ENCODE measurements at places on chromosomes 7 and 10. TPM values are rescaled to one million over a fixed set of nuclear protein-coding genes. Genes with fewer than 3 reads are reported as not detected.

Gene MMP21
- 0.05 TPM for total RNA-seq

Gene MKI67
- total RNA-seq, result 85.4 TPM

Gene AKR1C8
- not detected for total RNA-seq

Gene COL26A1
- total RNA-seq, result 0.12 TPM

Gene C10orf67
- 0.05 TPM for total RNA-seq

Gene TEX36
- total RNA-seq, result 0.10 TPM

Gene ZCCHC24
- 18.2 TPM for total RNA-seq

Gene IFIT1
- total RNA-seq, result 788 TPM

Gene STK31
- total RNA-seq, result not detected

Gene ITGB8
- total RNA-seq, result 18.4 TPM

Gene ACTL6B
- not detected for total RNA-seq

Gene LIPK
- total RNA-seq, result not detected

Gene MGAM2
- total RNA-seq, result not detected

Gene SEMA3A
- 20.1 TPM for total RNA-seq

Gene MKX
- 0.64 TPM for total RNA-seq

Gene DNAH11
- 1.5 TPM for total RNA-seq

Gene TMEM130
- 0.37 TPM for total RNA-seq

Gene VWDE
- total RNA-seq, result 4.4 TPM

Gene ENTPD7
- total RNA-seq, result 10.0 TPM

Gene RPEL1
- 0.12 TPM for total RNA-seq

Gene DGKB
- total RNA-seq, result not detected

Gene AKR1C2
- 0.49 TPM for total RNA-seq

Gene AGR3
- total RNA-seq, result not detected

Gene FGL2
- total RNA-seq, result 0.34 TPM

Gene NPSR1
- not detected for total RNA-seq

Gene MYL10
- not detected for total RNA-seq

Gene HECW1
- total RNA-seq, result 15.6 TPM

Gene H2AZ2
- total RNA-seq, result 502 TPM

Gene ATOH7
- 0.07 TPM for total RNA-seq

Gene CTAGE6
- not detected for total RNA-seq

Gene ADAMTS14
- 1.2 TPM for total RNA-seq

Gene IGF2BP3
- 50.6 TPM for total RNA-seq

Gene PRDX3
- total RNA-seq, result 357 TPM

Gene GIMAP7
- not detected for total RNA-seq

Gene SLC18A3
- not detected for total RNA-seq

Gene UPK3B
- not detected for total RNA-seq

Gene CHAT
- not detected for total RNA-seq

Gene SEPHS1
- total RNA-seq, result 17.7 TPM

Gene CTBP2
- total RNA-seq, result 55.5 TPM

Gene GJD4
- total RNA-seq, result not detected

Gene MGMT
- total RNA-seq, result 0.05 TPM

Gene SPDYE11
- total RNA-seq, result not detected

Gene BICC1
- total RNA-seq, result 39.1 TPM

Gene CBX3
- total RNA-seq, result 268 TPM

Gene ABCA13
- not detected for total RNA-seq

Gene TCAF2
- 3.9 TPM for total RNA-seq

Gene POLL
- 6.6 TPM for total RNA-seq

Gene AIFM2
- 3.2 TPM for total RNA-seq

Gene DNTT
- total RNA-seq, result not detected

Gene GIMAP8
- not detected for total RNA-seq

Gene AGMO
- total RNA-seq, result not detected

Gene SNCG
- total RNA-seq, result 3.2 TPM

Gene UBE2D4
- 23.5 TPM for total RNA-seq

Gene GRID2IP
- 0.02 TPM for total RNA-seq

Gene CCL24
- not detected for total RNA-seq

Gene PNLIPRP2
- total RNA-seq, result not detected

Gene GTF2IRD2
- 17.9 TPM for total RNA-seq

Gene IKZF5
- total RNA-seq, result 3.6 TPM
